Endodermal cell (in vitro differentiated cells): ENCODE measurements at places on chromosomes 1 and 21. TPM values are rescaled to one million over a fixed set of nuclear protein-coding genes. Genes with fewer than 3 reads are reported as not detected.

Gene MTARC1
- total RNA-seq = 31.8 to 54.5 TPM (median 53.1 TPM) in 3 replicates

Gene TIE1
- 0.70 and 0.99 TPM in 2 replicates for total RNA-seq

DNA sequence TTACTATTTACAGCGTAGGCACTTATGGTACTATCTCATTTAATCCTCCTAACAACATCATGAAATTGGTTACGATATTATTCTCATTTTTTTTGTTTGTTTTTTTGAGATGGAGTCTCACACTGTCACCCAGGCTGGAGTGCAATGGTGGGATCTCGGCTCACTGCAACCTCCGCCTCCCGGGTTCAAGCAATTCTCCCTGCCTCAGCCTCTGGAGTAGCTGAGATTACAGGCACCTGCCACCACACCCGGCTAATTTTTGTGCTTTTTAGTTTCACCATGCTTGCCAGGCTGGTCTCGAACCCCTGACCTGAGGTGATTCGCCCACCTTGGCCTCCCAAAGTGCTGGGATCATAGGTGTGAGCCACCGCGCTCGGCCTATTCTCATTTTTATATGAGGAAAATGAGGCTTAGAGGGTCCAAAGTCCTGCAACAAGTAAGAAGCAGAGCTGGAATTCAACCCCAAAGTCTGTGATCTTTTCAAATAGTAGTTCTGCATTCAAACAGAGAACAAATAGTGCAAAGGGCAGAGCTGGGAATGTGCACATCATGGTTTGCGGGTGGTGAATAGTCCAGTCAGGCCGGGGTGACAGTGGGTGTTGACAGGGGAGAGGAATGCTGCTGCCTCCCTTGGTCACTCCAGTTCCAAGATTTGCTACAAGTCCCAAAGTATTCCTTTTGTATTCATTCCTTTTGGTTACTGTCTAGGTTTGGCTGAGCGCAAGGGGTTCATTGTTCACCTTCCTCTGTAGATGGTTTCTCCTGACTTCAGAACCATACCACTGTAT, 4.6 kb downstream of the PRUNE1 start:
- no peak overlapping the region for H3K27ac ChIP-seq
- no peaks in the 10 kb centered on the region for H3K36me3 ChIP-seq
- peaks cover 6% of the 10 kb centered on the region for H3K4me1 ChIP-seq
- no peaks in the 10 kb centered on the region for H3K27me3 ChIP-seq
- no peak overlapping the region for H3K4me3 ChIP-seq
- no peak for DNase-seq

Gene PAQR6
- total RNA-seq = 8.5 and 12.2 TPM in 2 replicates

DNA sequence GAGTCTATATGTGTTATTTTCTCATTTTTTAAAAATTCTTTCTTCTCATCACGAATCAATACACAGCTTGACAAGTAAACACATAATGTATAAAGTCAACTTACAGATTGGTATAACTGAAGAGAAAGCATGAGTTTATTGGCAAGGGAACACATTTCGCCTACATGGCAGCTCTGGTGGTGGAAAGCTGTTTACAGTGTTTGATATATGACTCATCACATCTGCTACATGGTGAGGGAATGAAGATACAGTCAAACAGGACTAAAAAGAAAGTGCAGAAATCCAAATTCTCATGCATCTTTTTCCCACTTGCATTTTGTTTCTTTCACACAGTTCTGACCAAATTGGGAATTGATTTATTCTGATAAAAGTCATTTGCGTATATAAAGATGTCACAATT, 122.2 kb upstream of the ADGRL4 start:
- H3K4me3 ChIP-seq = no peak overlapping the region
- DNase-seq = no peak
- H3K4me1 ChIP-seq = no peaks in the 10 kb centered on the region
- no peak overlapping the region for H3K27ac ChIP-seq

- no peak overlapping the region for H3K27ac ChIP-seq
- DNase-seq = no peak
- peaks cover 2% of the 10 kb centered on the region for H3K4me1 ChIP-seq
These were observed 38.1 kb downstream of the SLC44A3 start for GRCh38 chr1:94858276-94858675.

- H3K27ac ChIP-seq = no peak overlapping the region
- DNase-seq = no peak
- H3K4me1 ChIP-seq = no peaks in the 10 kb centered on the region
These were observed 19.0 kb upstream of the SOX13 start for GRCh38 chr1:204053893-204054292.

Gene LENEP
- 1.4 and 2.0 TPM in 2 replicates for total RNA-seq

Gene HS2ST1
- total RNA-seq = 20.0 to 30.6 TPM (median 29.0 TPM) in 3 replicates

- H3K4me3 ChIP-seq = no peak overlapping the region
- peak overlapping the region; percentile 8 for H3K27ac ChIP-seq
These were observed 41.5 kb downstream of the UBE4B start for GRCh38 chr1:10074059-10074851.

- H3K4me3 ChIP-seq = no peak overlapping the region
- H3K27me3 ChIP-seq = no peaks in the 10 kb centered on the region
- DNase-seq = peak; percentile 32
- no peaks in the 10 kb centered on the region for H3K4me1 ChIP-seq
- no peaks in the 10 kb centered on the region for H3K36me3 ChIP-seq
- no peak overlapping the region for H3K27ac ChIP-seq
These were observed 685.0 kb downstream of the MATN1 start for GRCh38 chr1:30038134-30039025.

GRCh38 chr1:150628766-150629114, 672 bp downstream of the ENSA start:
- DNase-seq = no peak
- no peaks in the 10 kb centered on the region for H3K27me3 ChIP-seq
- H3K4me3 ChIP-seq = peak overlapping the region; percentile 99
- H3K27ac ChIP-seq = no peak overlapping the region
- H3K36me3 ChIP-seq = peaks cover 37% of the 10 kb centered on the region

- no peaks in the 10 kb centered on the region for H3K36me3 ChIP-seq
- H3K27me3 ChIP-seq = no peaks in the 10 kb centered on the region
- no peak for DNase-seq
- peaks cover 11% of the 10 kb centered on the region for H3K4me1 ChIP-seq
- H3K27ac ChIP-seq = no peak overlapping the region
- H3K4me3 ChIP-seq = no peak overlapping the region
These were observed 118.5 kb downstream of the UCK2 start for GRCh38 chr1:165945911-165946310.

DNA sequence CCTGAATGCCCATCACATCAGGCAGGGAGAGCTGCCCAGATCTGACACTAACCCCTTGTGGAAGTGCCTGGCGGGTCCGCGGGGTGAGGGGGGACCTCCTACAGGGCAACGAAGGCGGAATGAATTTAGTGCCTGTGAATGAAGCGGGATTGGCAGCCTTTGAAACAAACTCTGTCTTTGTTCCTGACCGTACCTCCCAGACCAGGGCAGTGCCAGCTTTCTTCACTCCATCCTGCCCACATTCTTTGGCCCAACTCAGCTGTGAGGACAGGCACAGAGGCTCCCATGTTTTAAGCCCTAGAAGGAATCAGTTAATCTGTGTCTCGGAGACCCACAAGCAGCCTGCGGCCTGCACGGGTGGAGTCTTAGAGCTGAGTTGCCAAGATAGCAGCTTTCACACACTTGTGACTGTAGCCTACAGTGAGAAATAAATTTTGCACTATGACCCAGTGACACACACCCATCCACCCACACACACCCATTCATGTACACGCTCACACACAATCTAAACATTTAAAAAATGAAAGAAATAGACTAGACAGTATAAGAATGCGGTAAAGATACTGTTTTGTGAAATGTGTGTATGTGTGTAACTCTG, 60.1 kb upstream of the USP24 start:
- H3K36me3 ChIP-seq = no peaks in the 10 kb centered on the region
- no peaks in the 10 kb centered on the region for H3K27me3 ChIP-seq
- H3K4me3 ChIP-seq = no peak overlapping the region
- DNase-seq = peak; percentile 64
- no peaks in the 10 kb centered on the region for H3K4me1 ChIP-seq
- H3K27ac ChIP-seq = no peak overlapping the region

- H3K27ac ChIP-seq = no peak overlapping the region
- H3K4me1 ChIP-seq = no peaks in the 10 kb centered on the region
- no peaks in the 10 kb centered on the region for H3K36me3 ChIP-seq
These were observed 28.8 kb downstream of the ZP4 start for GRCh38 chr1:237861944-237862343.

DNA sequence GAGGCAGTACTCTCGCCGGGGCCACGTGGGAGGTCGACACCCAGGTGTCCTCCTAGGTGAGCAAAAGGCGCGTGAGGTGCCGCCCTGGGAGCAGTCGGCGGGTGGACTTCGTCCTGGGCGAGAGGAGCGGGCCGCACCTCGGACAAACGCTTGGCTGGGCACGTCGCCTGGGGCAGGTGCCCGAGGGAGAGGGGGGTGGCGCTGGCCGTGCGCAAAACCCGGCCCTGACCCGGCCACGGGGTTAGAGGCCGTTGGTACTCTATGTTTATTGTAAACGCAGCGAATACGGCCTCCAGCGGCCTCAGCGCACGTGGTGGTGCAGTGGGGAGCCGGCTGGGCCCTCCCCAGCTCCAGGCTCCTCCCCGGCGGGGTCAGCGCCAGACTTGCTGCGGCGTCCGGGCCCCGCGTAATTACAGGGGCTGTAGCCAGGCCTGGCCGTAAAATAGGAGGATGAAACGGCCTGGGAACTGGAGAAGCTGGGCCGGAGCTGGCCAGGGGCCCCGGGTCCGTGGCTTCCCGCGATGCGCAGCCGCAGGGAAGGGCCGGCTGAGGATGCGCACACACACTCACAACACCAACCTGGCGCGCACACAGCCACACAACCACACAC, 1.6 kb upstream of the EFNA1 start:
- peak overlapping the region; percentile 78 for H3K4me3 ChIP-seq
- no peak overlapping the region for H3K27ac ChIP-seq
- no peaks in the 10 kb centered on the region for H3K36me3 ChIP-seq
- peaks cover 74% of the 10 kb centered on the region for H3K27me3 ChIP-seq

Gene GJB3
- total RNA-seq = 0.38 to 2.0 TPM (median 0.88 TPM) in 3 replicates

Gene PLPPR4
- total RNA-seq = not detected in 3 replicates

DNA sequence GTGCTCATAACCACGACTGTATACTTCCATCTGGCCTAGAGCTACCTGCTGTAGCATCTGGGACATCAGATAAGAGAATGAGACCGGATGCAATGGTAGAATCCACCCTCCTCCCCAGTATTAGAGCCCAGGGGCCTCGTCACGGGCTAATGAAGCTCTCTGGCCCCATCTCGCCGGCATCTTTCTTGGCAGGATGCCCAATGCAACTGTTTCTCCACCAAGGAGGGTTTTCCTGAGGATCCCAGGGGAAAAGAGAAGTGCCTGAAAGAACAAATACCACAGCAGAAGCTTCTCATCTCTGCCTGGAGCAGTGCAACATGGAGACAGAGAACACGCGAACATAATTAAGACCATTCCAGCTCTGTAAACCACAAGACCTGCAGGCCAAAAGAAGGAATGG, 80.0 kb downstream of the VWA5B1 start:
- H3K27ac ChIP-seq = no peak overlapping the region
- peaks cover 100% of the 10 kb centered on the region for H3K27me3 ChIP-seq
- H3K4me1 ChIP-seq = no peaks in the 10 kb centered on the region
- H3K4me3 ChIP-seq = no peak overlapping the region
- H3K36me3 ChIP-seq = no peaks in the 10 kb centered on the region

- no peak overlapping the region for H3K27ac ChIP-seq
- DNase-seq = no peak
- peaks cover 60% of the 10 kb centered on the region for H3K36me3 ChIP-seq
- H3K4me1 ChIP-seq = no peaks in the 10 kb centered on the region
These were observed 11.5 kb upstream of the BGLAP start for GRCh38 chr1:156230473-156230837.

GRCh38 chr21:14499316-14499715, 46.8 kb downstream of the SAMSN1 start:
- H3K4me3 ChIP-seq = no peak overlapping the region
- H3K36me3 ChIP-seq = no peaks in the 10 kb centered on the region
- H3K4me1 ChIP-seq = no peaks in the 10 kb centered on the region
- DNase-seq = no peak
- no peak overlapping the region for H3K27ac ChIP-seq
- H3K27me3 ChIP-seq = no peaks in the 10 kb centered on the region

DNA sequence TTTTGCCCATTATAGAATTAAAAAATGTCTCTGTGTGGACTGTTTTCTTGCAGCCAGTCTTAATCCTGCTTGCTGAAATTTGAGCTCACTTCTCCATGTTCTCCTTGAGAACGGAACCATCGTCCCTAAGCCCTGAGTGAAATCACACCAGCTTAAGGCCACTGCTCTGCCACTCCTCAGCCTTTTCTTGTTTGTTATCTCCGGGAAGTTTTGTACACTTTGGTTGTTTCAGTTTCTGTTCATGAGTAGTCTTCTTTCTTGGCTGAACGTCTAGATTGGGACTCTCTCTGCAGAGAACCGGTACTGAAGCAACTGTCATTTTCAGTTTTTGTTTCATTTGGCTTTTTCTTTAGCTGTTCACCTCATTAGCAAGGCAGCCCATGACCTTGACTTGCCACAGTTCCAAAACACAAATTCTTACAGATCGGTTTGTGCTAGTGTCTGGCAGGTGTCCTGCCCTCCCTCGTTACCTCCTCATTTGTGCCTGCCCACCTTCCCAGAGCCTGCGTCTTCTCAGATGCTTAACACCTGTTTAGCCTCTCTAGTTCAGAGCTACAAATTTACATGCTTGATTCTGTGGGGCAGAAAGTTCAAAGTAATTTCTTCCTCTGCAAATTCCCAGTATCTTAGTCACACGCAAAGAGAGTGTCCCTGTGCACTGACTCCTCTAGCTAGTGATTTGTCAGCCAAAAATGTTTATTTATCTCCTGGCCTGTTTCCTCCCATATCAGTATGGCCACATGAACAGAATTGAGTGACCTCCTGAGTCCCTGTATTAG, 12.4 kb downstream of the PSEN2 start:
- H3K27ac ChIP-seq = no peak overlapping the region
- H3K36me3 ChIP-seq = peaks cover 41% of the 10 kb centered on the region
- peaks cover 11% of the 10 kb centered on the region for H3K4me1 ChIP-seq
- DNase-seq = peak; percentile 86
- no peak overlapping the region for H3K4me3 ChIP-seq
- H3K27me3 ChIP-seq = no peaks in the 10 kb centered on the region

Gene IL23R
- total RNA-seq = not detected in 2 replicates

DNA sequence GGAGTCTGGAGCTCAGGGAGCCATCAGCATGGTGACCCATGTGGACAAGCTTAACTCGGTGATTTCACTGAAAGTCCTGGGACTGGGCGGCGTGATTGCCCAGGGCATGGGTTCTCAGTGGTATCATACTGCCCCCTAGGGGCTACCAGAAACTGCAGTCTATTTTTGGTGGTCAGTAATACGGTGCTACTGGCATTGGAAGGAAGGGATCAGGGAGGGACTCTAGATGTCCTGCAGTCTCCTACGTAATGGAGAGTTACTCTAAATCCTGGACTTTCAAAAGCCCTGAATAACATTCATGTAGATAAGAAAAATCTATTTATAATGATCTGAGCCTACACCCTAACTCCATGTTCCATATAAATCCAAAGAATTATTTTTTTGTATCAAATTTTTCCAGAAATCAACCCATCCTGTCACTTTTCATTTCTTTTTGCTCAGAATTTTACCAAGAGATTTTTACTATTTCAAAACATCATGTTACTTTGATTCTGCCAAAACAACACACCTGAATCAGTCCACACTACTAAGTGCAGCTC, 37.3 kb downstream of the PABPC4 start:
- H3K27me3 ChIP-seq = no peaks in the 10 kb centered on the region
- H3K4me1 ChIP-seq = no peaks in the 10 kb centered on the region
- DNase-seq = peak; percentile 87
- no peak overlapping the region for H3K4me3 ChIP-seq
